ENCODE measurements at places on chromosomes 5 and 9.

DNA sequence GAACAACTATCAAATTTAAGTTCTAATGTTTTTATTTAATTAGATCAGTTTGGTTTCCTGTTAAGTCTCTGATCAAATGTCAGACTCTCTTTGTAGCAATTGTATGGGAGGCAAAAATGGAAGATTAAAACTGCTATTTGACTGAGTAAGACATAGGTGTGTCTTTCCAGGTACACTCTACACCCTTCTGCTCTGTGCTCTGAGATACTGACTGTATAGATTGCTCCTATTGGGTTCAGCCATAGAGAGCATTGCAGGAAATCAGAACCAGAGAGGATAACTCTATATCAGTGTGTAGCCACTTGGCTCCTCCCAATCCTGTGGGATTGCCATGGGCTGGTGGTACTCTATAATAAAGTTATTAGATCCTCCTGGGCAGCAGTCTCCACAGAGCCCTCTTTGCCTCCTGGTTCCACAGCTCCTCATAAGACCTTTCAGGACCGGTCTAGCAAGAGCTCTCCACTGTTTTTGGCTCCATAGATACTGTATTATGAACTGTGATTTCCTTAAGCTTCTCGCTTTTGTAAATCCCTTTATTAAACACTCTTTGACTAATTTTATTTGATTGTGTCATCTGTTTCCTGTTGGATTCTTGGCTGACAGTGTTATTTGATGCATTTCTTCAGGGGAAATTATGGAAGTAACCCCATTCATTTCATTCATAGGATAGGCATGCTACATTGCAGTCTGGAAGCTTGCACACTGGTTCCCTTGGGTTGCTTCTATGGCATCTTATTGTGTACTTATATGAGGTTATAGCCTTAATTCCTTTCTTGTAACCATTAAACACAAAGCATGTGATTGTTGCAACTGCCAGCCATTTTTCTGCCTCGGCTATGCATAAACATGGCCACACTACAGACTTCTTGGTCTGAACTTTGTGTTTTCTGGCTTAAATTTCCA, 115.6 kb downstream of the VCAN start:
- DNase-seq = no peak

- DNase-seq = no peak
Measured at GRCh38 chr5:157487358-157487757, 27.3 kb downstream of the NIPAL4 start.

- no peak for DNase-seq
Measured at GRCh38 chr9:87640385-87640795, 85.5 kb upstream of the CTSL start.

DNA sequence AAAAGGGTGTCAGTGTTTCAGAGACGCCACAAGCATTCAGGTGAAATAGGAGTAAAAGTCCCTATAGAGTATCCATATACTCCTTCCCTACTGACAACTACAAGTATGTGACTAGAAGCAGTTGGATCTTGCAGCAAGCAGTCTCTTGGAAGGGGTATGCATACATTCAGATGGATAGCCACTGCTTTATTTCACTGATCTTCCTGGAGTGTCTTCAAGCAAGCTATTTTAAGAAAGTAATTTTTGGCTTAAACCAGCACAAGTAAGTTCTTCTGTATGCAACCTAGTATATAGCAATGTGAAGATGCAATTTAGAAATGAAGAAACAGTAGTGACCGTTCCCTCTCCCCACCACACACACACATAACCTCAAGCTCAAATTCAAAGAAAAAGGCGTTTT, 446.8 kb upstream of the CDH18 start:
- no peak for DNase-seq

GRCh38 chr5:78534148-78534904, 114.2 kb downstream of the LHFPL2 start:
- no peak for DNase-seq
